ENCODE measurements at places on chromosomes 6 and 20. TPM values are rescaled to one million over a fixed set of nuclear protein-coding genes. Genes with fewer than 3 reads are reported as not detected.
A peak's percentile ranks its signal among the peaks of the same experiment; 100 is the strongest.

Gene SIGLEC1
- 1.3 TPM for polyA plus RNA-seq

Gene DLGAP4
- 79.3 TPM for polyA plus RNA-seq

Gene TRIM10
- polyA plus RNA-seq, result not detected

Gene BTNL2
- polyA plus RNA-seq, result not detected

Gene SRMS
- not detected for polyA plus RNA-seq

Gene GPR63
- 0.13 TPM for polyA plus RNA-seq

- no peak for DNase-seq
Observed at GRCh38 chr6:51533962-51534361, 553.5 kb downstream of the PKHD1 start.

GRCh38 chr20:63930971-63931553 lies 25.2 kb downstream of the UCKL1 start:
- no peak for DNase-seq

DNA sequence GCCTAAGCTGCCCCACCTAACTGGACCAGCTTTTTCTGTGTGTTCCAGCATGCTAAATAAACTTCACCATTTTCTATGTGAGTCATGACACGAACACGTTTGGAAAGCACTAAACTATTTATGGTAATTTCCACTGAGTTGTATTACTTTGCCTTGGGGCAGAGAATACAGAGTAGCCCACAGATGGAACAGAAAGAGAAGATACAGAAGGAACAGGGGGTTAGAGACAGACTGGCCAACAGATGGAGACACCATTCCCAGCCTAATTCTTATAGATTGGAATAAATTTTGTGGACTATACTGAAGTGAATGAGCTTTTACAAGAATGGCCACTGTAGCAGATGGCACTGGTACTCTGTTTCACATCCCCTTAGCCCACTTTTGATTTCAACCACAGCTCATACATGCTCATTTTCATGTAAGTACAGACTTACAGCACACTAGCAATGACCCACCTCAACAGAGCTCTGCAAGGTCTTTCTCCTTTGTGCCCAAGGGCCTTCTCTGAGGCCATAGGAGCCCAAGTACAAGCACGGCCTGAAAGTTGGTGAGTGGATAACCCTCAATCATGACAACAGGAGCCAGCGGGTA lies 13.1 kb upstream of the NT5DC1 start:
- no peak for DNase-seq

DNA sequence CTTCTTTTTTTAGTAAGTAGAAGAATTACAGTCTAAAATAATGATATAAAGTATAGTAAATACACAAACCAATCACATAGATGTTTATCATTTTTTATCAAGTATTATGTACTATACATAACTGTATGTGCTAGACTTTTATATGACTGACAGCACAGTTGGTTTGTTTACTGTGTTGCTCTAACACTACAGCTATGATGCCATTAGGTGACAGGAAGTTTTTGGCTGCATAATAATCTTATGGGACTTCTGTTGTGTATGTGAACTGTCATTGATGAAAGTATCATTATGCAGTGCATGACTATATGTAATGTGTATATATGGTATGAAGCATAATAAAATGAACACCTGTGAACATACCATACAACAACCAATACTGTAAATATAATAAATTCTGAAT lies 104.0 kb downstream of the ZFAND3 start:
- no peak for DNase-seq

- DNase-seq, result no peak
Observed at GRCh38 chr20:51769976-51770615, 1.9 kb upstream of the ATP9A start.

DNA sequence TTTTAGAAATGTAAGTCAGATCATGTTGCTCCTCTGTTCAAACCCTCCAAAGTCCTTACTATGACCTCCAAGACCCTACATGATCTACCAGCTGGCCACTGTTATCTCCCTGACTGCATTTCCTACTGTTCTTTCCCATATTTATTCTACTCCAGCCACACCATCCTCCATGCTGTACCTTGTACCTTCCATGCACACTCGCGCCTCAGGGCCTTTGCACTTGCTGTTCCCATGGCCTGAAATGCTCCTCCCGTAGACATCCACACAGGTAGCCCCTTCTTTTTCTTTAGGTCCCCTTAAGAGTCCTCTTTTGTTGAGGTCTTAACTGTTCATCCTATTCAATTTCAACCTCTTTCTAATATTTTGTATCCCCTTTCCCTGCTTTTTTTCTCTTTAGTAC lies 47.0 kb downstream of the HEBP2 start:
- no peak for DNase-seq

GRCh38 chr6:89729818-89730217 lies 89.8 kb downstream of the MDN1 start:
- DNase-seq, result no peak

DNA sequence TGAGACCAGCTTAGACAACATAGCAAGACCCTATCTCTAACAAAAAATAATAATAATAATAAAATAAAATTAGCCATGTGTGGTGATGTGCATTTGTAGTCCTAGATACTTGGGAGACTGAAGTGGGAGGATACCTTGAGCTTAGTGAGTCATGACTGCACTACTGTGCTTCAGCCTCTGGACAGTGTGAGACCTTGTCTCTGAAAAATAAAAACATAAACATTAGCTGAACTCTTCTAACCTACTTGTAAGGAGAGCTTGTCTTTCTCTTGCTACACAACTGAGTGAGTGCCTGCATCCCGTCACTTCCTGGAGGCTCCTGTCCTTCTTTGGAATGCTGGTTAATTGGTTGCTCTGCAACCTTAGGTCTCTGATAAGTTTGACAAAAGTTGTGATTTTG lies 5.1 kb upstream of the DBNDD2 start:
- no peak for DNase-seq

DNA sequence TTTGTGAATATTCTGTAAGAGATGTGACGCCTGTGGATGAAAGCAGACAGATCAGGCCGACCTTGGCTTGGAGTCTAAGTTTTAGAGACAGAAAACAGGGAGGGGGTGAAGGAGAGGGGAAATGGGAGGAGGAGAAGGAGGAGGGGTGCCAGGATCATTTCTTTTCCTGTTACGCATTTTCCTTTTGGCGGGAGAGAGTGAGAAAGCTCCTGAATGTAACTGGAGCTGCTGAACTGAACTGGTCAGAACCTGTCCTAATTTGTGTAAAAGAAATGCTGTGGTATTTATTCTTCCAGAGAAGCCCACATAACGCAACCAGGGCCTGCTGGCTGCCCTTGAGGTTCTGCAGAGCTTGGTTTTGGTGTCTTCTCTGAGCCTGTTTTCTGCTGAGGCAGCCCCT lies 41.9 kb downstream of the UTRN start:
- DNase-seq, result no peak

DNA sequence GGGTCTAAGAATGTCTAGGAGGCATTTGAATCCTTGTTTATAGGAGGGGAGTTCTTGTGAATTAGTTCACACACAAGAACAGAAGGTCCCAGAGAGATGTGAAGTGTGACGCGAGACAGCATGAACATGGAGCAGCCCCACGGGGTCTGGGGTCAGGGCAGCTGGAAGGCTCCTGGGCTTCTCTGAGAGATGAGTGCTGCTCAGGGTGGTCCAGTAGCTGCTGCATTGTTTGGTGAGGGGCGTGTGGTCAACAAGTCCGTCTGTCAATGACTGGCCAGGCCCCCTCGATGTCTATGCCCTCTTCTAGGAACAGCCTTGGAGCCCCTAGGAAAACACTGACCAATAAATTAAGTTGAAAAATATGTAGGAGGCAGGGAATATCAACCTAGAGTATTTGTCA lies 40.2 kb upstream of the GABRR1 start:
- DNase-seq, result no peak

DNA sequence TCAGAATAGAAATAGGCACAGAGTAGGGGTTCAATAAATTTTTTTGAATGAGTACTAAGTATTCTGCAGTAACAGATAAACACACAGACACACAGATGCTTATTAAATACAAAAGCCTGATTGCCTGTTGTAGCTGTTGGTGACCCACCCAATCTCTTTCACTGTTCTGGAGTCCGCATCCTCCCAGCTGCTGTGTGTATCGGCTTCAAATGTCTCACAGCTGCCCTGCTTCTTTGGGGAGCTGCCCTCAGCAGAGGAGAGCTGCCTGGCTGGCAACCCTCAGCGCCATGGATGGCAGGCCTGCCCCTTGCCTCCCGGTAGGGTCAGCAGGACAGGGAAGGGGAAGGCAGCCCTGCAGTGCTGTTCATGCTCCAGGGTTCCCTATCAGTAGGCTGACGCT lies 85.9 kb upstream of the PRND start:
- DNase-seq, result no peak

DNA sequence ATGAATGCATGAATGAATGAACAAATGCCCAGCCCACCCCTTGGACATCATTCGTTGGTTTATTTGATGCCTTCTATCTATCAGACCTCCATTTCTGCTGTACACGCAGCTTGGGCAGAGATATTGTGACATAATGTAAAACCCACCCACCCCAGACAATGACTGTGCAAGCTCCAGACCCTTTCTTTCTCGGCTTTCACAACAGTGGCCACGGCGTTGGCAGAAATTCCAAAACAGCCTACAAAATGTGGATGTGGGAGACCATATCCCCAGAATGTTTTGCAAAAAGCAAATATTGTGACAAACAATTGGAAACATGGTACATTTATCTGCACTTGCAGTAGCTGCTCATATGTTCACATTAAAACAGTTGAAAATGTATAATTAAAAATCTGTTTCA lies 162.0 kb upstream of the MAFB start:
- DNase-seq, result no peak

DNA sequence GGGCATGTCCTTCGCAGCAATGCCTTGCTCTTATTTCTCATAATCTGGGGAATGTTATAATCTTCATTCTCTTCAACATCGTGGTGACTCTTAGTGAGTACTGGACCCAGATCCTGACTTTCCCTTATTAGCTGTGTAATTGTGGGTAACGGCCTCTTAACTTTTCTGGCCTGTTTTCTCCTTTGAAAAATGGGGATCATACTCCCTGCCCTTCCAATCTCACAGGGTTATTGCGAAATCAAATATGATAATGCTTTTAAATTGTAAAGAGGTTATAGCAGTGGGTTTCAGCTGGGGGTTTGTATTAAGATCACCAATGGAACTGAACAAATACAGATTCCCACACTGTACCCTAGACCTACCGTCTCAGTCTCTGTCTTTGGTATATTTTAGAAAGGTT lies 77.1 kb downstream of the CTNNBL1 start:
- no peak for DNase-seq

GRCh38 chr6:11683871-11684270 lies 94.7 kb downstream of the ADTRP start:
- DNase-seq, result no peak

DNA sequence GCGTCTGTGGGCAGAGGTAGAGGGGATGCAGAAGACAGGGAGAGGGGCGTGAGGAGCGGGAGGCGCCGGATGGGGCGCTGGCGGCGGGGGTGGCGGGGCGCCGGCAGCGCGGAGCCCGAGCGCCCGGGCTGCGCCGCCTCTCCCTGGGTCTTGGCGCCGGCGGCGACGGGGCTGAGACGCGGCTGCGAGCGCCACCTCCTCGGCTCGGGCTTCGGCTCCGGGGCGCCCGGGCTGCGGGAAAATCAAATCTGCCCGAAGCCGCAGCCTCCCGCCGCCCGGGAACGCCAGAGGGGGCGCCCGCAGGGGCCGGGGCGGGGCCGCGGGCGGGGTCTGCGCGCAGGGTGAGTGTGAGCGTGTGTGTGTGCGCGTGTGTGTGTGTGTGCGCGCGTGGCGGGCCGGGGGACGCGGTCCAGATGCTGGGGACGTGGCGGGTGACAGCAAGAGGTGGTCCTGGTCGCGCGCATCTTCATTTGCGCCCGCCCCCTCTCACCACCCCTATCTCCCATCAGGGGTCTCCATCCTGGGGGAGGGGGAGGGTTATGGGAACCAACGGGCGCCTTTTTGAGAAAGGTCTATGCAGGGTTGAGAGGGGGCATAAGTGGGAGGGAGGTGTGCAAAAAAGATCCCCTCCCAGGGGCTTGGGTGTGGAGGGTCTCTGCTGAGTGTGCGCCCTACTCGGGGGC lies 646 bp upstream of the CPNE5 start:
- peak; percentile 70 for DNase-seq

DNA sequence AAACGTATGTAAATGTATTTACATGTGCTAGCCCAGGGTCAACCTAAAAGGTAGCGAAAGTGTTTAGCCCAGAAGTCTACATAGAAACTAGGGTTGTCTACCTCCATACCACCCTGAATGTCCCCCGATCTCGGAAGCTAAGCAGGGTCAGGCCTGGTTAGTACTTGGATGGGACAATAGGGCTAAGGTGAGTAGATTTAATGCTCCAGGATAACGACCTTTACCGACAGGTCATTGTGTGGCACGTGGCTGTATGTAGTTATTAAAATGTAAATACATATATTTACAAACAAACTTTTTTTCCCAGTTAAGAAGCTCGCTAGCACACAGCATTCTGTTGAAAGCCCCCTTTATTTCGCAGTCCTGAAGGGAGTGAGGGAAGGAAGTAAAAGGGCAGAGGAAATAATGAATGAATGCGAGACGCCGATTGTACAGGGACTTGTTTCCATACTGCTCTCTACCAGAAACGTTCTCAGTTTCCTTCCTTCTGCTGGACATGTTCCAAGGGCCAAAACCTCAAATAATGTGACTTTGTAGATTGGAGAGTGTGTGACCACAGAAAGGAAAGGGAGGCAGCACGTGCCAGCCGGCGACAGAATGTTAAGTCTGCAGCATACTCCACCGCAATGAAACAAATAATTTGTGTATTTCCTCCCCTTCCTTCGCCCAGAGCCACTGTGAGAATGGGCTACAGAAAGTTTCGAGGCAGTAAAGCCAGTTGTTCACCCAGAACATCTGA lies 612 bp downstream of the ADAT2 start:
- no peak for DNase-seq

DNA sequence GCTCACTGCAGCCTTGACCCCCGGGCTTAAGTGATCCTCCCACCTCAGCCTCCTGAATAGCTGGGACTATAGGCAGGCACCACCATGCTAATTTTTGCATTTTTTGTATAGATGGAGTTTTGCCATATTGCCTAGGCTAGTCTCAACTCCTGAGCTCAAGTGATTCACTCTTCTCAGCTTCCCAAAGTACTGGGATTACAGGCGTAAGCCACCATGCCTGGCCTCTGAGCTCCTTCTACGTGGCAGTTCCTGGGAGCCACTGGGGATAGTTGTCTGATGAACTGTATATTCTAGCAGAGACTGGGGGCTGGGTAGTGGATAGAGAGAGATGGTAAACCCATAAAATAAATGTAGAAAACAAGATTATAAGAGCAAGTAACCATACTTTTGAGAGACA lies 26.1 kb downstream of the IYD start:
- no peak for DNase-seq
